ENCODE measurements at places on chromosomes 4 and X. TPM values are rescaled to one million over a fixed set of nuclear protein-coding genes. Genes with fewer than 3 reads are reported as not detected.

Gene L1CAM
- total RNA-seq: 0.64 TPM

Gene PHOX2B
- 0.13 TPM for total RNA-seq

DNA sequence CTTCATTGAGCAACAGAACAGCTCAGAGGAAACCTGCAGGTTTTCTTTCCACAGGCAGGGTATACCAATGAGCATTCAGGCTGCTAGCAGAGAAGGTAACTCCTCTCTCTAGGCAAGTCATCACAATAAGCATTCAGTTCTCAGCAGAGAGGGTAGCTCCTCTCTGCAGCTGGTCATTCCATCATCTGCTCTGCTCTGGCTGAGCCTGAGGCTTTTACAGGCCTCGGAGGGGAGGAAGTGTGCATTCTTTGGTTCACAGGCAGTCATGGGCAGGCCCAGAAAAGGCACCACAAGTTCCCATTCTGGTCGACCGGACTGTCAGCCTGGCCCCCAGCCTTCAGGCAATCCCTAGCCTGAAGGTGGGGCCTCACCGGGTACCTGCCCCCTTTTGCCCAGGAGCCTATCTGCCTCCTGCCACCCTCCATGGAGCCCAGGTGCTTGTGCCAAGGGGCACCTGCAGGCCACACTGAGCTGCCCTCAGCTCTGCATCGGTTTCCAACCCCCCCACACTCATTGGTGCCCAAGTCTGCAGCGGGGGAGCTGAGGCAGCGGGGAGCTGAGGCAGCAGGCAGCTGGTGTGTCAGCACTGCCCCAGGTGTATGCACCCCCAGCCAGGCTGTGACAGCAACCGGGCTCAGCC, 83.1 kb downstream of the PRDM5 start:
- no peaks in the 10 kb centered on the region for H3K27me3 ChIP-seq
- no peak for DNase-seq
- no peaks in the 10 kb centered on the region for H3K4me1 ChIP-seq
- H3K36me3 ChIP-seq: no peaks in the 10 kb centered on the region
- no peak overlapping the region for H3K27ac ChIP-seq
- no peak overlapping the region for H3K4me3 ChIP-seq

Gene XG
- total RNA-seq: 7.7 TPM

- no peak for DNase-seq
- H3K27ac ChIP-seq: no peak overlapping the region
- no peaks in the 10 kb centered on the region for H3K27me3 ChIP-seq
- H3K36me3 ChIP-seq: no peaks in the 10 kb centered on the region
- no peak overlapping the region for H3K4me3 ChIP-seq
- no peaks in the 10 kb centered on the region for H3K4me1 ChIP-seq
Observed at GRCh38 chrX:9862525-9862924, 76.3 kb downstream of the SHROOM2 start.

- no peak overlapping the region for H3K4me3 ChIP-seq
- no peak for DNase-seq
- no peaks in the 10 kb centered on the region for H3K36me3 ChIP-seq
Observed at GRCh38 chrX:683576-683975, 53.0 kb downstream of the SHOX start.

GRCh38 chr4:37066159-37066558, 178.4 kb upstream of the NWD2 start:
- peak; percentile 1 for DNase-seq
- H3K27me3 ChIP-seq: no peaks in the 10 kb centered on the region
- no peak overlapping the region for H3K4me3 ChIP-seq
- H3K36me3 ChIP-seq: no peaks in the 10 kb centered on the region
- H3K4me1 ChIP-seq: no peaks in the 10 kb centered on the region
- H3K27ac ChIP-seq: no peak overlapping the region

DNA sequence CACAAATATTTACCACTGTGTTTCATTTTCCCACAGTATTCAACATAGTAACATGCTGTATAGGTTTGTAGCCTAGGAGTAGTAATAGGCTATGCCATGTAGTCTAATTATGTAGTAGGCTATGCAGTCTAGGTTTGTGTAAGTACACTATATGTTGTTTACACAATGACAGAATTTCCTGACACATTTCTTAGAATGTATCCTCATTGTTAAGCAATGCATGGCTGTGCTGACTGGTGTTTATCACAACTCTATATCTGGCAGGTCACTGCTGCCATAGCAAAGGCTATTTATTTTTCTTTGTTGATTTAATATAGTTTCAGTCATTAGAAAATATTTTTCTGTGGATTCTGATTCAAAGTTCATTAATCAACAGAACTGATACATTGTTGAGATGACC, 108.3 kb upstream of the TEX13A start:
- H3K27me3 ChIP-seq: no peaks in the 10 kb centered on the region
- H3K4me3 ChIP-seq: no peak overlapping the region
- no peaks in the 10 kb centered on the region for H3K36me3 ChIP-seq
- no peak overlapping the region for H3K27ac ChIP-seq
- no peaks in the 10 kb centered on the region for H3K4me1 ChIP-seq

DNA sequence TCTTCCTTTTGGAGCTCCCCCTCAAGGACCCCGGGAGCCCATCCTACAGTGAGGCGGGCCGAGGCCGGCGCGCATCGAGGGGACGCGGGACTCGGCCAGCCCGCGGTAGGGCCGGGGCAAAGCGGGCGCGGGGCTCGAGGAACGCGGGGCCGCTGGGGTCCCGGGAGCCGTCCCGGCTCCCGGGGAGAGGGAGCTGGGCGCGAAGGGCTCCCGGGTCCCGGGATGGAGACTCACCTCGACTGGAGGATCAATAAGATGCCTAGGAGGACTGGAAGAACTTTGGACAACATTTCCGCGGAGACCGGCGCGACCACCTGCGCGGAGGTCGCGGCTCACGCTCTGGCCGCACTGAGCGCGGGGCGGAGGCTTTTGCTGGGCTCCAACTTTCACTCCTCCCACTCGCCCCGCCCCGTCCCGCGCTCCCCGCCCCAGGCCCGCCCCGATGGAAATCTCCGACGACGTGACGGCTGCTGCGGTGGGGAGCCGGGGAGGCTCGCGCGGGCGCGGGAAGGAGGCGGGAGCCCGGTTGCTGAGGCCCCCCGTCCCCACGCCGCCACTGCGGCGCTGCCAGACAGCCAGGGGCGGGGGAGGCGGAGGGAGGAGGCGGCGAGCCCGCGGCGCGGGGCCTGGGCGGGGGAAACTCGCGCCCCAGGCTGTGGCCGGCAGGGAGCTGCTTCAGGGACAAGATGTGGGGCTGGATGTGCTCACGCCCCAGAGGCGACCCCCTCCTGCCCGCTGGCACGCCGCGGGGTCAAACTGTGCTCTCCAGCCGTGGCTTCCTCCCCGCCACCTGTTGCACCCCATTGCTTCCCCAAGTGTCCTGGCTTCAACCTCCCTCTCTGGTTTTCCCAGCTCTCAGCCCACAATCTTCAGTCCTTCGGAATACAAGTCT, at the start of gene GABRE:
Gene GABRE (minus strand): TSS at position 341 of the 892 bp plus-strand sequence. CDS start 51 bp downstream, at position 290.
- no peaks in the 10 kb centered on the region for H3K36me3 ChIP-seq
- no peak for DNase-seq
- no peak within 1 kb of the TSS for H3K4me3 ChIP-seq

DNA sequence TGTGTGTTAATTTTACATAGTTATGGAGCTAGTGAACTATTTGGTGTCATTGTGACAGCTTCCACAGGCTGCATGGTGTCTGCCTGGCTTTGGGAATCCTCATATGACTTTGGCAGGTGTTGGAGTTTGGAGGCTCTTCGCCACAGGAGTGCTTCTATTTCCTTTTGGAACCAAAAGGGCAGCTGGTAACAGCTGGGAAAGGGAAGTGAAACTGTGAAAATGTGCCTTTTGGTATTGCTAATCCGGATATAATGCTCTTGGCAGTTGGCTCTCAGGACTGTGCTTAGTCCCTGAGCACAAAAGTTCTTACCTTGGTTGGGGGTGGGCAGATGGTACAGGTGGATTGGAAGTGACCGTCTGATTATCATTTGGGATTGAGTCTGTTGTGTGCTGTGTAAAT, 18.1 kb downstream of the OFD1 start:
- H3K27ac ChIP-seq: no peak overlapping the region
- no peaks in the 10 kb centered on the region for H3K4me1 ChIP-seq
- peaks cover 11% of the 10 kb centered on the region for H3K36me3 ChIP-seq
- H3K27me3 ChIP-seq: no peaks in the 10 kb centered on the region
- H3K4me3 ChIP-seq: no peak overlapping the region

GRCh38 chr4:73669410-73670183, 49.4 kb upstream of the RASSF6 start:
- no peaks in the 10 kb centered on the region for H3K27me3 ChIP-seq
- no peak overlapping the region for H3K27ac ChIP-seq
- DNase-seq: peak; percentile 13

DNA sequence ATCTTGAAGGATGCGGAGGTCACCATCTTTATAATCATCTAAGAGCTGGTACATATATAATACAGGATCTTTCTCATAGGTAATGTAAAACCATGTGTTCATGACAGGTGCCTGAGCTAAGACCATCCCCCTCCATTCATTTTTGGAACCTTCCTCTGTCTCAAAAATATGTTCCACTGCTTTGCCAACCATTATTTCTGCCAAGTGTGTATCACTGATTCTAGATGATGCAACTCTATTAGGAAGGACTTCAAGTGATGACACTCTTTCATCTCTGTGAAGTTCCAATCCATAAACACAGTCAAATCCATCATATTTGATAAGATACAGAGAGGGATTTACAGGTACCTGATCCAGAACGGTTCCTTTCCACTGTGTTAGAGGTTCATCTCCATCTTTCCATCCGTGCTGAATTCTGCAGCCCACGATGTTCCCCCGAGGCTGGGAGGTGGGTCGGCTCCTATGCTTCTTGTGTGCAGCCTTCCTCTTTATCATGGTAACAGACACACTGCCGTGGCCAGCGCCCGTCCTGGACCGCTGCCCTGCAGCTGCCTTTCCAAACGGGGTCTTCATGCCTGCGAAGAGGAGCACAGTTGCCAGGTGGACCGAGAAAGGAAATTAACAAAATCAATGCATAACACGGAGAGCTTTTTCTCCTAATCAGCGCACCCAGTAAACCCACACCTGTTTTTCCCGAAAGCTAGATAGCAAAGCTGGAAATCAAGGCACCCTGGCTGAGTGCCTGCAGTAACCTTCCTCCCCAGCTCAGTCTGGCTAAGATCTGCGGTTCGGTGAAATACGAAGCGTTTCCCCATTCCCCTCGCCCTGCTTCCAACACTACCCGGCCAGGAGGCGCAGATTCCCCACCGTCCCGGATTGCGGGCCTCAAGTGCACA, 718 bp downstream of the SPIN3 start:
- H3K36me3 ChIP-seq: no peaks in the 10 kb centered on the region
- H3K4me3 ChIP-seq: peak overlapping the region; percentile 57
- H3K4me1 ChIP-seq: no peaks in the 10 kb centered on the region
- no peak overlapping the region for H3K27ac ChIP-seq
- no peaks in the 10 kb centered on the region for H3K27me3 ChIP-seq
- no peak for DNase-seq

- no peak overlapping the region for H3K4me3 ChIP-seq
- H3K27ac ChIP-seq: no peak overlapping the region
- H3K36me3 ChIP-seq: no peaks in the 10 kb centered on the region
- H3K27me3 ChIP-seq: no peaks in the 10 kb centered on the region
- DNase-seq: peak; percentile 80
- peaks cover 4% of the 10 kb centered on the region for H3K4me1 ChIP-seq
Observed at GRCh38 chrX:13646154-13646549, 6.8 kb upstream of the TCEANC start.

DNA sequence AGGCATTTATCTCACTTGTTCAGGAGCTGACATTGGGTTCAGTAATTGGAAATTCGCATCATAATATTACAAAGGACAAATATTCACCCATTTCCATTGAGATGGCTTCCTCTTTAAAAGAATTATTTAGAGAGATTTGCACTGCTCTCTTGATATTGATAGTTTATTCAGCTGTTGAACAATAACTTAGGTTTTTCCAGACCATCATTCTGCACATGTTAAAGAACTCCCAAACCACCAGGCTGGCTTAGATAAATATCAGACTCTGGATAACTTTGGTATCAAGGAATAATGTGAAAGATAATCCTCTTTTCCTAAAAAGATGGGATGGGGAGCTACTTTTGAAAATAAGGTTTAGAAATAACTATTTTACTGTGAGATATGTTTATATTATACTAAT, 154.0 kb downstream of the GASK1B start:
- DNase-seq: no peak
- H3K36me3 ChIP-seq: no peaks in the 10 kb centered on the region
- no peaks in the 10 kb centered on the region for H3K27me3 ChIP-seq
- peaks cover 15% of the 10 kb centered on the region for H3K4me1 ChIP-seq
- H3K4me3 ChIP-seq: no peak overlapping the region

DNA sequence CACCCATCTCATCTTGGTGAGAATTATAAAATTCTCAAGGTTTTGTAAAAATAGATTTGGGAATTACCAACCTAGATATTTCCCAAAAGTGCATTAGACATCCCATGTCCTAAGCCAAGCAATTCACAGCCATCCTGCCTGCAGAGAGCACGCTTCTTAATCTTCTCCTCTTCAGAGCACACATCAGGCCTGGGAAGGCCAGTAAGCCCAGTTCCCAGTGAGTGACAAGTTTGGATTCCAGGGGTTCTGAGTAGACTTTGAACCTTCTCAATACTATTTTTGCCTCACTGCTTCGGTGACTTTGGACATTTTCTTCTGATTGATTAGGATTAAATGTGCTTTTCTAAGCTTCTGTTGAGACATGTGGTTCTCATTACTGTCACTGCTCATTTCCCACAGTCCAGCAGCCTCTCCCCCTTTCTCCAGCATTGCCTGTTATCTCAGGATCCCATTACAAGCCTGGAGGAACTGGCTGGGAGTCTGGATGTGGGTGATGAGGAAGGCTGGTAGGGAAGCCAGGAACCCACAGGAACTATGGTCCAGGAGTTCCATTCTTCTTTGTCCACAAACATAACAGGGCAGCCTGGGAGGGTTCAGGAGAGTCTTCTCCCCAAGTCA, 56.4 kb upstream of the TMEM150C start:
- no peak for DNase-seq
- H3K27me3 ChIP-seq: no peaks in the 10 kb centered on the region
- no peak overlapping the region for H3K27ac ChIP-seq
- no peaks in the 10 kb centered on the region for H3K36me3 ChIP-seq
- no peaks in the 10 kb centered on the region for H3K4me1 ChIP-seq
- no peak overlapping the region for H3K4me3 ChIP-seq

Gene BEX1
- 104 TPM for total RNA-seq

- H3K36me3 ChIP-seq: no peaks in the 10 kb centered on the region
- no peaks in the 10 kb centered on the region for H3K4me1 ChIP-seq
- H3K27ac ChIP-seq: no peak overlapping the region
- DNase-seq: peak; percentile 42
- no peaks in the 10 kb centered on the region for H3K27me3 ChIP-seq
Observed at GRCh38 chr4:90419124-90419711, 292.0 kb downstream of the CCSER1 start.

- no peak for DNase-seq
- no peak overlapping the region for H3K27ac ChIP-seq
- H3K4me1 ChIP-seq: no peaks in the 10 kb centered on the region
- H3K36me3 ChIP-seq: no peaks in the 10 kb centered on the region
- no peaks in the 10 kb centered on the region for H3K27me3 ChIP-seq
Observed at GRCh38 chr4:176274441-176274840, 5.4 kb upstream of the ASB5 start.

- H3K27ac ChIP-seq: no peak overlapping the region
- H3K4me3 ChIP-seq: no peak overlapping the region
- no peaks in the 10 kb centered on the region for H3K27me3 ChIP-seq
- H3K4me1 ChIP-seq: peaks cover 19% of the 10 kb centered on the region
- H3K36me3 ChIP-seq: no peaks in the 10 kb centered on the region
Observed at GRCh38 chr4:148203056-148203898, 238.9 kb downstream of the NR3C2 start.

- H3K4me1 ChIP-seq: no peaks in the 10 kb centered on the region
- no peaks in the 10 kb centered on the region for H3K27me3 ChIP-seq
- H3K27ac ChIP-seq: no peak overlapping the region
- H3K36me3 ChIP-seq: no peaks in the 10 kb centered on the region
- peak; percentile 13 for DNase-seq
- no peak overlapping the region for H3K4me3 ChIP-seq
Observed at GRCh38 chr4:143575331-143575730, 61.8 kb downstream of the SMARCA5 start.

Gene TMEM144
- 2.2 TPM for total RNA-seq

Measured in A673 (cell line).